Activated CD8-positive, alpha-beta memory T cell treated with anti-CD3 and anti-CD28 coated beads for 4 hours (primary cell): ENCODE measurements at places on chromosomes 5 and 9.
A peak's percentile ranks its signal among the peaks of the same experiment; 100 is the strongest.

GRCh38 chr9:90988318-90988717, 186.7 kb downstream of the SYK start:
- no peak for DNase-seq

GRCh38 chr5:161391724-161392123, 154.8 kb downstream of the GABRB2 start:
- DNase-seq = no peak

GRCh38 chr5:116488356-116489041, 86.1 kb downstream of the SEMA6A start:
- DNase-seq = no peak

- DNase-seq = no peak
These were observed 49.0 kb downstream of the STARD4 start for GRCh38 chr5:111463311-111463710.

DNA sequence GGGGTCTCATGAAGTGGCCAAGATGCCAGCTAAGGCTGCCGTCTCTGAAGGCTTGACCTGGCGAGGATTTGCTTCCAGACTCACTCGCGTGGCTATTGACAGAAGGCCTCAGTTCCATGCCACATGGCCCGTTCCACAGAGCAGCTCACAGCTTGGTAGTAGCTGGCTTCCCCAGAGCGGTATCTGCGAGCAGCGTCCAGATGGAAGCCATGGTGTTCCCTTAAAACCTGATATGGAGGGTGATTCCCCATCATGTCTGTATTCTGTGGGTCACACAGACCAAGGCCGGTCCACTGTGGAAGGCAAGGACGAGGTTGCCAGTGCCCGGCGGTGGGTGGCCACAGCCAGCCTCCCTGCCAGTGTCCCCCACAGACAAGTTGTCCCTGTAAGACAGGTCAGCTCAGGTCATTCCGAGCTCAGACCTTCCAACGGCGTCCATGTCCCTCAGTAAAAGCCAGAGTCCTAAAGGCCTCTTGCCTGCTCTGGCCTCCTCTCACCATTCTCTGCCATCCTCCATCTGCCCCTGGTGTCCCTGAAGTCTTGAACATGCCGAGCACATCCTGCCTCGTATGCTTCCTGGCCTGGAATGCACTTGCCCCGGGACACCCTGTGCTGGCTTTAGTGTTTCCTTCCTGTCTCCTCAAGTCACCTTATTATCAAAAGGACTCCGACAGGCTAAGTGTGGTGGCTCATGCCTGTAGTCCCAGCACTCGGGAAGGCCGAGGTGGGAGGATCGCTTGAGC, 61.3 kb upstream of the LRRTM2 start:
- DNase-seq = no peak

DNA sequence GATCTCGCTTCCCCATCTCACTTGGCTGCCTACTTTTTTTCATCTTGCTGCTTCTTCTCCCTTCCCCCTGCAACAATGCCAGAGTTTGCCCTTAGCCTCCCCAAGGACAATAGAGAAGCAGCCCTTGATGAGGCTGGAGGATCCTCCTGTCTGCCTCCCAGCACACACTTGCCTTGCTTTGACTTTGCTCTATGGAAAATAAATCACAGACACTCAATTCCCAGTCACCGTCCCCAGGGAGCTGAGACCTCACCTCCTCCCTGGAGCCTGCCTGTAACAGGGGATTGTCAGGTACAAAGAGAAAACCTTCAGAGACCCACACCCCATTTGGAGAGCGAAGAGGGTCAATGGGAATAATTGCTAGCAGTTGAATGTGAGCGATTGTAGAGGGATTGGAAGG, 242.1 kb upstream of the ZNF462 start:
- DNase-seq = no peak

DNA sequence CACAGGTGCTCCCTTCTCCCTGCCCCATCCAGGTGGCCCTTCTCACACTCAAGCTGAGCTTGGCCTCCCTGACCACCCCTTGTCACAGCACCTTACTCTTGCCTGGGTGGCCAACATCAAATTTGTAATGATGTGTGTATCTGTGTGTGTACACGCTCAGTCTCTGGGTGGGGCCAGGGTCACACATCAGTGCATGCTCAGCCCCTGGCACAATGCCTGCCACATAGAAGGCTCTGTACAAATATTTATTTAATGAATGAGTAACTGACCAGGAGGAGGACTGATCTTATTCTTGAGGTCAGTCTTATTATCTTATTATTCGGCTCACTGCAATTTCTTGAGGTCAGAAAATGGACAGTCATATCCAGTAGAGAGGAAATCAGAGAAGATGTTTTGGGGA, 41.3 kb upstream of the HAND1 start:
- no peak for DNase-seq

- no peak for DNase-seq
These were observed 18.3 kb upstream of the IFNK start for GRCh38 chr9:27505744-27506161.

DNA sequence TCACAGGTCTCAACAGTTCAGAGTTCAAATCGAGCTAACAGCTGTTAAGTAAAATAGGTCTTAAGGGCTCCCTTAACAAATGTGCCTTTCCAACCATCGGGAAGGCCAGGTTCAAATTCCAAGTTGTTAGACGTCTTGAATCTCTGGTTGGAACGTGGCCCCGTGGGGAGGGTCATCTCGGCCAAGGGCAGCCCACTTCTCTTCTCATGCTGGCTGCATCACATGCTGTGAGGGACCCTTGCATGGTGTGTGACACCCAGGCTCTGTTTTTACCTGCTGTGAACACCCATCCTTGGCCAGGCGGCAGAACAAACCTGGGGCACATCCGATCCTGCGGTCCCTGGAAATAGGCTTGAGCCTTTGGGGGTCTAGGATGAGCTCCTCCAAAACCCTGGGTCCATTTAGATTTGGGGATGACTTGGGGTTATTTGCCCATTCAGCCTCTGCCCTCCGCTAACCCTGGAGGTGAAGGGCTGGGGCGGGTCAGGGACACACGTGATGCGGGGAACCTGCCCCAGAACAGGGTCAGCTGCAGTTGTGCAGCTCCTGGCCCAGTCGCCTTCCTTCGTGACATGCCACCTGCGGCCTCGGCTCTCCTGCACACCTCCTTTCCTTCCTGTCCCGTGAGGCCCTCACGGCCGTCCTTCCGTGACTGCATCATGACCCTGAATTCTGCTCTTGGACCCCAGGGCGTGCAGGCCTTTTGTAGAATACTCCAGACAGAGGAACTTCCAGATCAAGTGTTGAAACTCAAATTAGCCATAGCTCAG, 45.9 kb downstream of the BOD1 start:
- DNase-seq = no peak

- no peak for DNase-seq
These were observed 11.9 kb downstream of the CCDC180 start for GRCh38 chr9:97319395-97319794.

DNA sequence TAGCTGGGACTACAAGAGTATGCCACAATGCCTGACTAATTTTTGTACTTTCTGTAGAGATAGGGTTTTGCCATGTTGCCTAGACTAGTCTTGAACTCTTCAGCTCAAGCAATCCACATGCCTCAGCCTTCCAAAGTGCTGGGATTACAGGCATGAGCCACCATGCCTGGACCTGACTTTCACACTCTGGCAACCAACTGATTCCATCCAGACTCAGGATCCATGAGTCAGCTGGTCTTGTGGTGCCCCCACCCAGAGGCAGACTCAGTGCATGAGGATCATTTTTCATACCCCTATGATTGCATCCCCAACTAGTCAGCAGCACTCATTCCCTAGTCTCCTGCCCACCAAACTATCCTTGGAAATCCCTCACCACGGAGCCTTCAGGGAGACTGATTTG, 375.9 kb downstream of the ANXA1 start:
- no peak for DNase-seq

- no peak for DNase-seq
These were observed 978.4 kb downstream of the TLE4 start for GRCh38 chr9:80550181-80550580.

GRCh38 chr5:40410964-40411635, 268.6 kb upstream of the PTGER4 start:
- DNase-seq = no peak

- no peak for DNase-seq
These were observed 160.1 kb downstream of the DOCK8 start for GRCh38 chr9:374736-375135.

DNA sequence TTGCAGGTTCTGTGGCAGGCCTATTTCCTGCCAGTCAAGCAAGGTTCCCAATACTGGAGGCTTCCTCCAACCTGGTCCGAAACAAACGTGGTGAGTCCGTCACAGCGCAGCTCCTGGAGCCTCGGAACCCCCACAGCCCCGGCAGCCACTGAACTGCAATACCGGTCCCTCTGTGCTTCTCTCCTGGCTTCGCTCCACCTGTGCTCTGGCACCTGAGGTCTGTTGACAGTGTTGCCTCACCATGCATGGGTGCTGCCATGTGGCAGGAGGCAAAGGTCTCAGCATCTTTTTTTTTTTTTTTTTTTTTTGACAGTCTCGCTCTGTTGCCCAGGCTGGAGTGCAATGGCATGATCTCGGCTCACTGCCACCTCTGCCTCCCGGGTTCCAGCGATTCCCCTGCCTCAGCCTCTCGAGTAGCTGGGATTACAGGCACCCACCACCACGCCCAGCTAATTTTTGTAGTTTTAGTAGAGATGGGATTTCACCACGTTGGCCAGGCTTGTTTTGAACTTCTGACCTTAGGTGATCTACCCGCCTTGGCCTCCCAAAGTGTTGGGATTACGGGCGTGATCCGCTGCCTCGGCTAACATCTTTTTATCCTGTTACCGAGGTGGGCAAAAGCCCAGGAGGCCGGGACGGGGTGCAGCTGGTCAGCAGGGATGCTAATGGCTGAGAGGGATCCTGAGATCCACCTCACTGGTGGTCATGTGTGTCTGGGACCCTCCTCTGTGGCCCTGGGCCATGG, 57.1 kb upstream of the RNU6ATAC start:
- DNase-seq = no peak

DNA sequence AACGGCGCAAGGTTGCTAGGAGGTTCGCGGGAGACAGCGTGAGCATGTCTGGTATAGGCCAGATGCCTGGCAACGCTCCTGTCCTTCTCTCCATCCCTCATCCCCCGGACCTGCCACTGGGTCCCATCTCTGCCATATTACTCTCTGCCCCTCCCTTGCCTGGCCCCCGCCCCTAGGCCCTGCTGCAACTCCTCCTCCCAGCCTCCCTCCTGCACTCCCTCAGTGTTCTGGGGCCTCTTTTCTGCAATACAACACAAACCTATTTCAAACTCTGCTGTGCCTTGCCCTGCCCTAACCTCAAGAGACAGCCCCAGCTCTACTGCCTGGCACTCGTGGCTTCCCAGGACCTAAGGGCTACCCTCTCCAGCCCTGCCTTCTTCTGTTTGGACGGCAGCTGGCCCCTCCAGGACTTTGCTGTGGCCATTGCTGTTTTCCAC, 8.9 kb upstream of the DBN1 start:
- DNase-seq = no peak

DNA sequence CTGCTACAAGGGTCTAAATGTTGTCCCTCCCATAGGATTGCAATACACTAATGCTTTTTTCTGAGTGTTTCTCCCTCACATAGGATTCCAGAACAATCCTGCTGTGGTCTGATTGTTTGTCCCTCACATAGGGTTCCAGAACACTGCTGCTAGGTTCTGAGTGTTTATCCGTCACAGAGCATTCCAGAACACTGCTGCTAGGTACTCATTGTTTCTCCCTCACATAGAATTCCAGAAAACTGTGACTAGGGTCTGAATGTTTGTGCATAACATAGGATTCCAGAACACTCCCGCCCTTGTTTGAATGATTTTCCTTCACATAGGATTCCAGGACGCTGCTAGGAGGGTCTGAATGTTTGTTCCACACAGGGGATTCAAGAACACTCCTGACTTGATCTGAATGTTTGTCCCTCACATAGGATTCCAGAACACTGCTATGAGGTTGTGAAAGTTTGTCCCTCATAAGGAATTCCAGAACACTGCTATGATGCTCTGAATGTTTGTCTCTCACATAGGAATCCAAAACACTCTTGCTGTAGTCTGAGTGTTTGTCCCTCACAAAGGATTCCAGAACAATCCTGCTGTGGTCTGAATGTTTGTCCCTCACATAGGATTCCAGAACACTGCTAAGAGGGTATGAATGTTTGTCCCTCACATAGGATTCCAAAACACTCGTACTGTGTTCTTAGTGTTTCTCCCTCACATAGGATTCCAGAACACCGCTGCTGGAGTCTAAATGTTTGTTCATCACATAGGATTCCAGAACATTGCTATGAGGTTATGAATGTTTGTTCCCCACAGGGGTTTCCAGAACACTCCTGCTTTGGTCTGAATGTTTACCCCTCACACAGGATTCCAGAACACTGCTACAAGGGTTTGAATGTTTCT, 213.5 kb downstream of the FOXD4L6 start:
- no peak for DNase-seq

DNA sequence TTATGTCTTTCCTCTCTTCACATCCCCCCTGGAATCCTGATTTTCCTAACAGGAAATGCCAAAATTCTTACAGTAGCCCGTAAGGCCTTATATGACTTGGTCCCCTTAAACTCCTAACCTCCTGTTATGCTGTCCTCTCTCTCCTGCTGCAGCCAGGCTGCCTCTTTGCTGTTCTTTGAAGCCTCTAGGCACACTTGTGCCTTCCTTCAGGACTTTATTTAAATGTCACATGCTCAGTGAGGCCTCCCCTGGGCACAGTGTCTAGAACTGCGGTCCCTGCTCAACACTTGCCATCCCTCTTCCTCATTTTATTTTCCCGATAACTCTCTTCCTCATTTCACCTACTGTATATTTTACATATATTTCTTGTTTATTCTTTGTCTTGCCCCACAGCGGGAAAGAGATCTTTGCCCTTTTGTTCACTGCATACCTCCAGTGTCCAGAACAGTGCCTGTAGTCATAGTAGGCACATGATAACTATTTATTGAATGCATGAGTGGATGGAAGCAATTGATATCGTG, 5.5 kb upstream of the SHB start:
- DNase-seq = no peak

GRCh38 chr9:98974554-98974953, 30.8 kb downstream of the COL15A1 start:
- no peak for DNase-seq

DNA sequence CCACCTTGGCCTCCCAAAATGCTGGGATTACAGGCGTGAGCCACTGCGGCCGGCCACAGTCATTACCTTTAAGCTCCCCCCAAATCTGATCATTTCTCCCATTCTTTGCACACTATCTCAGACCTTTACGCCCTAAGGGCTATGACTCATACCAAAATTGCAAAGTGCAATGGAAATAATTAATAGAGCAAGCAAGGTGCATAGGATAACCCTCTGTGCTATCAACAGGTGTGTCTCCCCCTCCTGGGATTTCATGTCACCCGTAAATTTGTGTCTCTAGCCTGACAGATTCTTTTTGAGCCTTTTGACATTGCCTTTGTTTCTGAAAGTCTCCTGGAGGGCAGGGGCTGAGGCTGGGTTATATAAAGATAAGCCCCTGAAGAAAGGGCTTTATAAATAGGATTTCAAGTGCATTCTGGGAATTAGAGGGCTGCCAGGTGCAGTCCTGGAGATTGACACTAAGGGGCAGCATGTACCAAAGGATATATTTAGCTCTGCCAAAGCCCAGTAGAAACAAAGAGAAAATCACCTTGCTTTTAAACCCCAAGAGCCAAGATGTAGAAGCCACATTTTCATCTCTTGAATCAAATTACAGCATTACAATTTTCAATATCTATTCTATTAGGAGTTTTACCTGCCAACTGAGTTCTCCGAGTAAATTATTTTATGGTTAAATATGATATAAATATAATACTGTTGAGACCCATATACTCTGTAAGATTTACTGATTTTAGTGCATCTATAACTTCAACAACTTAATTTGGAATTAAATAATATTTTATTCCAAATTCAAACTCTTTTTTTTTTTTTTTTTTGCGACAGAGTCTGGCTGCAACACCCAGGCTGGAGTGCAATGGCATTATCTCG, 18.2 kb downstream of the S100Z start:
- peak; percentile 15 for DNase-seq

- DNase-seq = peak; percentile 35
These were observed 937 bp upstream of the SLC26A2 start for GRCh38 chr5:149959406-149960236.

GRCh38 chr5:151406322-151406947, 41.0 kb upstream of the SLC36A1 start:
- DNase-seq = no peak
